ENCODE measurements at places on chromosomes 3 and 15.

GRCh38 chr3:144957398-144958101, 985.9 kb downstream of the DIPK2A start:
- peak; percentile 3 for DNase-seq

- DNase-seq = peak; percentile 81
Observed at GRCh38 chr3:129428376-129429079, at the start of gene EFCAB12. Gene EFCAB12 (minus strand): TSS chr3:129428636. CDS start chr3:129428488, 148 bp downstream.

- no peak for DNase-seq
Observed at GRCh38 chr3:12903000-12903800, 61.8 kb upstream of the RPL32 start.

DNA sequence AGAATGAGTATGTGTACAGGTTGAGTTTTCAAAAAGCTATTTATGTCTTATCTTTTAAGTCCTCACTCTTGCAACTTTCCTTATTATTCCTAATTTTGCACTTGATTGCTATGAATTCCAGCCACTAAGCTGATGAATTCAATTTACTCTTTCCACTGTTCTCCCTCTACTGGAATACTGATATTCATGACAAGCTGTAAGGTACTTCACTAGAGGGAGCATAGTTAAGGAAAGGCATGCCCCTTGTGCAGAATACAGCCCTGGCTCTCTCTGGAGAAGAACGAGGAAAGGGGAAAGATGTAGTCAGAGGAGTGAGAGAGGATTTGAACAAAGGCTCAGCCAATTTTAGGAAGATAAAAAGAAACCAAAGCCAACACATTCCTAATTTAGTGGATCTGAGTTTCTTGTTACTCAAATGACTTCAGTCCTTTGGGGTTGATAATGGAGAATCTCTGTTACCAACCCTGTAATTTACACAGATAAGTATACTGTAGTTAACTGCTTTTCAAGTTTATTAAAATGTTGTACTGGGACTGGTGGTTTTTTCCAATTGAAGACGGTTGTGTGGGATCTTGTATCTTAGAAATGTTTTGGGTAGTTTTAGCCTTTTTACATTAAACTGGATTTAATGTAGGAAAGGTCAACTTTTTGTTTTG, 4.0 kb downstream of the SCAANT1 start:
- DNase-seq = no peak

DNA sequence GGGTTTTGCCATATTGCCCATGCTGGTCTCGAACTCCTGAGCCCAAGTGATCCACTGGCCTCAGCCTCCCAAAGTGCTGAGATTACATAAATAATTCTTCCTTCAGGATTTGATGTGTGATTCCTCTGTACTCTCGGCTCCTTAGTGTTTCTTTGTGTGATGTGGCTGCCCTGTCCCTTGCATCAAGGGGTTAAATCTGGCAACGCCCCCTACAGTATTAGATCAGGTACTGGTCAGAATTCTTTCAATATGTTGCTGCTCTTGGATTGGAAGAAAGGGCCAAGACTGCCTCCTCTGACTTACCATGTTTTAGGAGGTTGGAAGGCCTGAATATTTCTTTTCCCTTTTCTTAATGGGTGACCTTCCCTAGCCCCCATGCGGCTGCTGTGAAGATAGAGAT, 390.6 kb upstream of the WNT5A start:
- DNase-seq = no peak

- no peak for DNase-seq
Observed at GRCh38 chr15:64686130-64686735, 89.2 kb downstream of the RBPMS2 start.

DNA sequence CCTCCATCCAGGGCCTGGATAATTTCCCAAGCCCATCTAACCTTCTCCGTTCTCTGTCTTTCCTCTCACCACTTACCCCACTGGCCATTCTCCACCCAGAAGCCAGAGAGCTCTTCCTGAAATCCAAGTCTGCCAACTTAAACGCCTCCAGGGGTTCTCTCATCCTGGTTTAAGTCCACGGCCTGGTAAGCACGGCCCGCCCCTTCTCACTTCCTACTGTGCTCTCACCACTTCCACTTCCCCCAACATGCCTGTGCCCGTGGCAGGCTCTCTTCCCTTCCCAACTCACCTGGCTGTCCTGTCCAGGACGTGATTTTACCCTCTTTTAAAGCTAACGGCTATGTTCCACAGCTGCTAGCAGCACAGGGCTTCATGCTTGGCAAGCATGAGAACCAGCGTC, 1.7 kb upstream of the CX3CR1 start:
- no peak for DNase-seq

- DNase-seq = no peak
Observed at GRCh38 chr3:66483006-66483405, 17.8 kb downstream of the LRIG1 start.

GRCh38 chr15:69939513-69940440, 157.9 kb downstream of the TLE3 start:
- DNase-seq = no peak

GRCh38 chr3:33881156-33882064, 83.0 kb downstream of the PDCD6IP start:
- DNase-seq = no peak

DNA sequence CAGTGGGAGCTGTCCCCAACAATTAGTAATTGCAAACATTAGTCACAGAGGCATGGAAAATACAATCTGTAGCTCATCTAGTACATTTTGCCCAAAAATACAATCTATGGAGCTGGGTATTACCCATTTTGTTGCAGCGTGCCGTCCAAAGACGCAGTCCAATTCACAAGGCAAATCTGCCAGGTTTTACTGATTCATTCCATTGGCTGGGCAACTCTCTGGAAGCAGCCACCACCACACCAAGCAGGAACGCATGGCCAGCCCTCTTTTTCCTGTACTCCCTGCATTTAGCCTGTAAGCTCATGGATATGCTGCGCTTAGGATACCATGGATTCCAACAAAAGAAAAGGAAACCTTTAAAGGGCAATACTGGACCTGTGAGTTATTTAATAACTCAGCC, 60.5 kb upstream of the ARRDC4 start:
- DNase-seq = no peak

GRCh38 chr3:188947401-188948280, 224.1 kb upstream of the TPRG1 start:
- peak; percentile 77 for DNase-seq

DNA sequence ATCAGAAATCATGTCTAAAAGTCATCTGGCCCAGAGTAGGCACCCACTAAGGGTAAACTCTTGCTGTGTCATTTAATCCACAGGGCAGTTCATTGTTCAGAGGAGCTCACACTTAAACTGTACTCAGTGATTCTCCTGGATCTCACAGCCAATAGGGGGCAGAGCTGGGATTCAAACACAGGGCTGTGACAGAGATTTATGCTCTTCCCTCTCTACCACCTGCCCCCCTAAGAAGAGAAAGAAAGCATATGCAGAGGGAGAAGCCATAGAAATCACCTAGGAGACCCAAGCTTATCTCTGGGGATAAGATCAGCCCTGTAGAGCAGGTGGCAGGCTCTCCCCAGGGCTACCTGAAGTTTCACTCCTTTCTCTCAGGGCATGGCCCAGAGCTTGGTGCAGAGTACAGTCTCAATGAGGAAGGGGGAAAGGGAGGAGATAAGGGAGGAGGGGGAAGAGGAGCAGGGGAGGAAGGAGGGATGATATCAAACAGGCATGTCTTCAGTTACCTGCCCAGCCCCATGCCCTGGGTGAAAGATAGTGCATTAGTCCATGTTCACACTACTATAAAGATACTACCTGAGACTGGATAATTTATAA, 51.8 kb upstream of the ADPGK start:
- DNase-seq = peak; percentile 26

- DNase-seq = no peak
Observed at GRCh38 chr15:53549697-53550305, 209.7 kb downstream of the WDR72 start.

DNA sequence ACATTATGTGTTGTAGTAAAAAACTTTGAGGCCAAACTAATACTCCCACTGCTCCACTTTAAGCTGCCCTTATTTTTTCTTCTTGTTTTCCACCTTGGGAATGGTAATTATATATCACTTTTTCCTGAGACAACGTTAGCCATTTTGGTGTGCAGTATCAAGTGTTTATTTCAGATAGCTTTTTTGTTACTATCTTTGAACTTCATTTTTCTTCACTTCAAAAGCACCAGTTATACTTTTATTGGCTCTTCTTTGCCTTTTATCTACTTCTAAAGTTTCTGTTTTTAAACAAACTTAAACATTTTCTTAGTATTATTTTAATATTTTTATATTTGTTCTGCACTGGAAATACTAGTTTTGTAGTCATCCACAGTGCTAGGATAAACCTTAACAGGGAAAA, 6.5 kb downstream of the TOPAZ1 start:
- no peak for DNase-seq

GRCh38 chr3:126979046-126979628, 3.8 kb upstream of the PLXNA1 start:
- DNase-seq = no peak

- DNase-seq = no peak
Observed at GRCh38 chr15:75836959-75837334, 6.3 kb upstream of the UBE2Q2 start.

DNA sequence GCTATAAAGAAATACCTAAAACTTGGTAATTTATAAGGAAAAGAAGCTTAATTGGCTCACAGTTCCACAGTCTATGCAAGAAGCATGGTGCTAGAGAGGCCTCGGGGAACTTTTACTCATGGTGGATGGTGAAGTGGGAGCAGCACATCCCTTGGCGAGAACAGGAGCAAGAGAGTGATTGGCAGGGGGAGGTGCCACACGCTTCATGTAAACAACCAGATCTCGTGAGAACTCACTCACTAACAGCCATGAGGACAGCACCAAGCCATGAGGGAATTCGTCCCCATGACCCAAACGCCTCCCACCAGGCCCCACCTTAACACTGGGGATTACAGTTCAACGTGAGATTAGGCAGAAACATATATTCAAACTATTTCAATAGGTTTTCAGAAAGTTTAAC, 28.0 kb downstream of the GABRB3 start:
- no peak for DNase-seq

- DNase-seq = no peak
Observed at GRCh38 chr3:66326340-66326739, 105.5 kb downstream of the SLC25A26 start.

- DNase-seq = no peak
Observed at GRCh38 chr3:117580806-117581205, 871.2 kb downstream of the TUSC7 start.

DNA sequence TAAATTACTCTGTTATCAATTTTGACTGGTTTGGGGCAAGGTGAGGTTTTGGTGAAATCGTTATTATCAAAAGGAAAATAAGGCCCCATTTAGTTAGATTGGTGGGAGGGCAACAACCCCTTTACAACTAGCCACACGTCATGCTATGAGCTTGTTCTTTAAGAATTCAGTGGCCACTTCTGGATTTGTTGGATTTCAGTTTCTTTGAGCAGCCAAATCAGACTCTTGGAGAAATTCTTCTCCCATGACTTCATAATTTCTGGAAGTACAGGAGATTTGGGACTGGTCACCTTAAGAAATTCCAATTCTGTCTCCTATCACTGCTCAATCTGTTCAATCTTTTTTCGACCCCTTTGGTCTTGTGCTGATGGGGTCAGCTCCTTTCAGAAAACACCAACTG, 14.8 kb upstream of the WNT5A start:
- DNase-seq = no peak

GRCh38 chr3:55483196-55484095, 3.7 kb downstream of the WNT5A start:
- DNase-seq = no peak

DNA sequence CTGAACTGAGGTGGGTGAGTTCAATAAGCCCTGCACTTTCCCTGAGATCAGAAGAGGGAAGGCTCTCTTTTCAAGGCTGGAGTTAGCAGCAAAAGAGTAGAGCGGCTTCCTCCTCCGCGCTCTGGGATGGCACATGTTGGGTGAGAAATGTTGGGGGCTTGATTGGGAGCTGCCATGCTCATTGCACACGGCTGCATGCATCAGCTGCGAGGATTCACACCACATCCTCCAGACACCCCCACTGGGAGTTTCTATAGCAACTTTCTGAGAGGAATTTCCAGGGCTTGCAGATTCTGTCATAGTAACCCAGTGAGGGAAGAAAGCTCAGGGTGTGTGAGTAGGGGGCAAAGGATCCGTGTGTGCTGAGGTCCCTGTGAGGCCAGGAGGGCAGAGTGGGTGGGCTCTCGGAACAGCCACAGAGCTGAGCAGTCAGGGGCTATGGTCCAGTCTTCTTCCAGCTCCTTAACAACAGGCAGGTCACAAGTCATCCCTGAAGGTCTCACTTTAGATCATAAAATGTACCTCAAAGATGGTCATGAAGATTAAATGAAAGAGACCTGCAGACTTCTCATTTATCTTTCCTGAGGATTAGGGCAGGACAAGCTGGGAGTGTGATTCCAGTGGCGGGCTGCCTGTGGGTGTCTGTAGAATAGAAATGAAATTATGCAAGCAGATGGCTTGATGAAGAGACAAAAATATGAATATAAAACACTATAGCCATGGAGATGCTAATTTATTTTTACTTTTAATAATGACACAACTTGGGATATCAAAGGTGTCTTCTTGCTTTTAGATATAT, 75.7 kb upstream of the CHRNA7 start:
- DNase-seq = no peak

DNA sequence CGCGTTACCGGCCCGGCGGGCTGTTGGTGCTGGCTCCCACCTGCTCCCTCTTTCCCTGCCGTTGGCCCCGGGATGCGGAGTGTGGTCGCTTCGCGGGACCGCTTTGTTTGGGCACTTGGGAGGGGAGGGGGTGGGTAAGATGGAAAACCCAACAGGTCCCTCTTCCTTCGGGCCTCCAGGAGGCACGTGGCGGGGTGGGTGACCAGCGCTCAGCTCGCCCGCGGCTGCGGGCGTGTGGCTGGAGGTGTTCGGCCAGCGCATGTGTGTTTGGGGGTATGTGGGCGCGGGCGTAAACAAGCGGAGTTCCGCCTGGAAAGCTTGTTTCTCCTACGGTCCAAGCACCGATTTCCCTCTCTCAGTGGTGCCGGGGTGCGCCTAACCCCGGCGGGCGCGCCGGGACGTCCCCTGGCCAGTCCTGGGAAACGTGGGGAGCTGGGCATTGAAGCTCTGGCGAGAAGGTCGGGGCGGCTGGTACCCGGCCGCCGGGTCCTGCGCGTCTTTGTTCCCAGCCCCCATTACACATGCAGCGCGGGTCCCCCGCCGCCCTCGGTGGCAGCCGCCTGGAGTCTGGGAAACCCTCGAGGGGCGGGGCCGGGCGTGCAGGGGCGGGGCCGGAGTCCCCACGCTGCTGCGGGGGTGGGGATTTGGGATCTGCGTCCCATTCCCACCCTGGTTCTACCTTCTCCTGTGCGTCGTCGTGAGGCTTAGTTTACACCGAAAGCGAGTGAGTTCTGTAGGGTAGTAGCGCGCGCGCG, 1.4 kb downstream of the ACVR2B start:
- DNase-seq = no peak

DNA sequence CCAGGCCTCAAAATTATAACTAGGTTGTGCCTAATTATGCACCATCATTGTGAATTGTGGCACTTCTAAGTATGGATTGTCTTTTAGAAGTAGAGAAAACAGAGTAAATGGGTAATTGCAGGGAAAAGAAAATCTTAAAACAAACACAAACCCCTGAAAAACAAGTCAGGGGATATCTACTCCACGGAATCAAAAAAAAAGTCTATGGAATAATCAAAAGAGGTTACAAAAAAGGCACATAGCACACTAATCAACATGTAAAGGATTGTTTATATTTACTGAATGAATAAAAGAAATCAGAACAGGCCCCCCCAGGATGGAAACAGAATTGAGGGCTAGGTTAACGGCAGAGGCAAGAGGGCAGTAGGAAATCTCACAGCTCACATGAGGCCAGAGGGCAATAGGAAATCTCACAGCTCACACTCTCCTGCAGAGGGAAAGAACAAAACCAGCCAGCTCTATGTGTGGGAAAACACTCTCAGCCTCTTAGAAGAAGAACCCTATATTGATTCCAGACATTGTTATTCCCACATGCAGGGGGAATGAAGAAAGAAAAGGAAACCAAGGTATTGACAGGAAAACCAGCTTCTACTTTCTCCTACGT, 72.7 kb upstream of the FNDC3B start:
- DNase-seq = no peak

- no peak for DNase-seq
Observed at GRCh38 chr15:93257920-93258319, 168.9 kb upstream of the RGMA start.

All from NCI-H187 treated with DMSO at 0.1 percent for 48 hours (cell line).